ENCODE measurements at places on chromosomes 2 and 18. TPM values are rescaled to one million over a fixed set of nuclear protein-coding genes. Genes with fewer than 3 reads are reported as not detected.

The ADRA2B gene
- total RNA-seq, result not detected

The MALL gene
- total RNA-seq, result not detected

The MYO3B gene
- not detected for total RNA-seq

The STAT4 gene
- 133 TPM for total RNA-seq

The TMEM37 gene
- total RNA-seq, result not detected

The CD226 gene
- 153 TPM for total RNA-seq

The FBXO41 gene
- total RNA-seq, result 40.1 TPM

The KIF5C gene
- 8.6 TPM for total RNA-seq

The OSBPL6 gene
- total RNA-seq, result 0.33 TPM

The CHRNG gene
- total RNA-seq, result not detected

The SRD5A2 gene
- not detected for total RNA-seq

The REEP1 gene
- total RNA-seq, result not detected

The PRKAG3 gene
- not detected for total RNA-seq

The MARS2 gene
- 16.2 TPM for total RNA-seq

The NAPG gene
- total RNA-seq, result 34.7 TPM

The UNC80 gene
- not detected for total RNA-seq

The DNAJC5G gene
- total RNA-seq, result not detected

The APLF gene
- 3.2 TPM for total RNA-seq

All from natural killer cell treated with Interleukin-12 subunit alpha and Interleukin-12 subunit beta and Interleukin-15 and Interleukin-18, amount 100 ng/mL, for 72 hours (primary cell).